ENCODE measurements at places on chromosomes 1 and 21.

DNA sequence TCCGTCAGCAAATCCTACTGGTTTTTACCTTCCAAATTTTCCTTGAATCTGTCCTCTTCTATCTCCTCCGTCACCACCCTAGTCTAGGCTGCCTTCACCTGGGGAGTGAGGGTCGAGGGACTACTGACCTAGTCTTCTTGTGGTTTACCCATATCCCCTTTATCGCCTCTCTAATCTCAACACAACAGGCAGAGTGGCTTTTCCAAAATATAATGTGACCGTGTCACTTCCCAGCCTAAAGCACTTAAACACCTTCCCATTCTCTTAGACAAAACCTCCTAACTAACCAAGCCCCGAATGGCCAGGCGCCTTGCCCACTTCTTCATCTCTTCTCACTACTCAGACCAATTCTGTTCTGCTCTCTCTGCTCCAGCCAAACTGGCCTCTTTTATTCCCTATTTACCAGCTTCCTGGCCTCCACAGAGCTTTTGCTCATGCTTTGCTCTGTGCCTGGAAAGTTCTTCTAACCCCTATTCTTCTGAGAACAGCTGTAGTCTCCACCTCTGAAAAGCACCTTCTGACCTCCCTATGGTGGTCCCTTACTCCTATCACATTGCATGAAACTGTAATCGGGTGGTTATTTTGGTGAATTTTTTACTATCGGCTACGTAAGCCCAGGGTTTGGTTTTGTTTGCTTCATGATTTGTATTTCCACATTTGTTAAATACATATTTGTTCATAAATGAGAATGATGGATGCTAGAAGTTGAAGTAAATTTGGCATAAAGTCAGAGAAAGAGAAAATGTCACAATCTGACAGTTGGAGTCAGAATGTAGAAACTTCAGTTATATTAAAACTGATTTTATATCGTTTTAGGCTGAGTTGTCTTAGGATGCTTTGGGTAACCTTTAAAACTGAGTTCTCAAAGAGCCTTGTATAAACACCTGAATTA lies 1.2 kb upstream of the NBPF1 start:
- DNase-seq, result no peak

GRCh38 chr1:79204779-79205479 lies 198.4 kb upstream of the ADGRL4 start:
- DNase-seq, result no peak

GRCh38 chr21:29033871-29034270 lies 9.4 kb downstream of the USP16 start:
- no peak for DNase-seq

DNA sequence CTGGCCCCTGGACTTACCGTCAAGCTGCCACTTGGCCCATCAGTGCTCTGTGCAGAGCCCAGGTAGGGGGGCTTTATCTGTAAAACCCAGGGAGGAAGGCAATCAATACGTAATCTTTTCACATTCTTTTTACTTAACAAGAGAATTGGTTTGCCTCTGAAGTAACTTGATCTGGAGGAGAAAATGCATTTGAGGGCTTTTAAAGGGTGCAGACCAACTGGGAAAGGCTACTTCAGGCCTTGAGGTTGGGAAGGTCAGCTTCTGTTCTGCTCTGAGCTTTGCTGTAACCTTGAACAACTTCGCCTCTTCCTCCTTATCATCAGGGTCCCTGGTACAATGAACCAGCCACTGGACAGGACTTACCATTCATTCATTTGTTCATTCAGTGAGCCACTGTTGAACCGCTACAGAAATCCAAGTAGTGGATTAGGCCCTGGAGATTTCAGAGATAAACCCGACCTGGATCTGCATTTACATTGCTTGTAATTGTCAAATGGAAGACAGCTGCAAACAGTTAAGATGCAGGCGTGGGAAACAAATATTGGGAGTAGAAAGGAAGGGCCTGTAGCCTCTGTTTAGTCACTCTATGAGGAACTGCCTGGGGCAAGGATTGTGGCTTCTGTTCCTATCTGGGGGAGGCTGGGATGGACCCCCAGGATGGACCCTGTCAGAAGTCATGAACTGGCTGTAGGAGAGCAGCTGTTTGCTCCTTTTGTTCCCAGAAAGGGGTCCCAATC lies 90.9 kb downstream of the MAN1C1 start:
- peak; percentile 39 for DNase-seq

DNA sequence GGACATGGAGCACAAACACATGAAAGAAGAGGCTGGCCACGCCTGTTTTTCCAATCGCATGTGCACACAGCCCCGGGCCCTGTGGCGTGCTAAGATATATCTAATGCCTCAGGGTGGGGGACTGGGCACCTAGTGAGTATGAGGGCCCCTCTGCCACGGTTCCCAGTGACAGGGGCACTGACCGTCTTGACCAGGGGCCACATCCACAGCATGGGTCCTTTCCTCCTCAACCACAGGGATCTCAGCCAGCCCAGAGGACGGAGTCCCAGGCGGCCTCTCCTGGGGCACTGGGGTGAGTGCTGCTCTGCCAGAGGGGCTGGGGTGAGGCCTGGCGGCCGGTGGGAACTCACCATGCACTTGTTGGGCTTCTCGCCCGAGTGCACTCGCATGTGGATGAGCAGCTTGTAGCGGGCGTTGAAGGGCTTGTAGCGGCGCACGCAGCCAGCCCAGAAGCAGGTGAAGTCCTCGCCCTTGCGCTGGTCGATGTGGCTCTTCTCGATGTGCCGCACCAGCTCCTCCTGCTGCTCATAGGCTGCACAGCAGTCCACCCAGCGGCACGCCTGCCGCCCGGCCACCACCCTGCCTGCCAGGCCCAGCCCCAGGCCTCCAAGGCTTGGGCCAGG lies 134.7 kb downstream of the DMRTB1 start:
- DNase-seq, result no peak

DNA sequence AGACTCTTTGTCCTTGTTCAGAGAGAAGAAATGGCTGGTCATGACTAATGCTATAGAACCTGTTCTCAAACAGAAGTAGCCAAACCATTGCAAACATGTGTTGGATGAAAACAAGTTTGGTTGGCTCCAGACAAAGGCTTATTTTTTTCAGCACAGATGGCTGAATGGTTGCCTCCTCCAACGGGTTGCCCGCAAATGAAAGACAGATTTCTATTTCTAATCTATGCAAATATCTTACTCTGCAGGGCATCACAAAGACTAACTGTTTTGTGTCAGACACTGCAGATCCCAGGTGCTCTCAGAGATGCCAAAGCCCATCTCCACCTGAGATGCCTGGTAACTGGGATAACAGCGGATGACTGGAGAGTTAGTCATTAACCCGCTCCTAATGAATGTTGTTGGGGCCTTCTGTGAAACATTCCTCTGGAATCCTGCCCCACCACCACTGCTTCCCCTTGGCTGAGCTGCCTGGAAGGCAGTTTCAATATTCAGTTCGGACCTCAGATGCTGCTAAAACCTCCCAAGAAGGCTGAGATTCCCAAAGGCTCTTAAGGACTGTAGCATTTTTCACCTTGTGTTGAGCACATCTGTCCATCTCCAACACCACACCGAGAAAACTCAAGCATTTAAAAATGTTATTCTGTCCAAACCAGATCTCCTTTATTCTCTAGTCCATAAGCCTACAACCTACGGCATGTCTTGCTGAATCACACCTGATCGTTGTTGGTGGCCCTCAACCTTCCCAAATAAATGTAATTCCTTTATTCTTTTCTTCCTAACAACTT lies 104.4 kb downstream of the PTPN14 start:
- DNase-seq, result peak; percentile 98

- DNase-seq, result no peak
Measured at GRCh38 chr1:65224681-65225091, 76.7 kb downstream of the AK4 start.

DNA sequence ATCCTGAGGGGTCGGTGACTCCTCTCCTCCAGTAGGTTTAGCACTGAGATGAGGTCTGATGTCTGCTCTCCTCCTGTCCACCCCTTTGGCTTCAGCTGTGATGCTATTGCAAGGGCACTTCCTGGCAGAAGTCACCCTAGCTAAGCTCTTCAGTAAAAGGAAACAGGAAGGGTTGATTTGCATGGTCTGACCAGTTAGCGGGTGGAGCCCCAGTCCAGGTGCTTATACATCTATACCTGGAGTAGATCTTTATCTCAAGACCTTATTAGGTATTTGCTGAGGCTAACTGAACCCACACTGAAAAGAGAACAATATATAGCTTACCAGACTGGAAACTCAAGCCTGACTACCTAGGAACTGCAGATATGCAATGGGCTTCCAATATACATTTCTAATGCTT lies 28.9 kb upstream of the NFASC start:
- DNase-seq, result no peak

- peak; percentile 68 for DNase-seq
Measured at GRCh38 chr1:181062836-181063428, 25.6 kb upstream of the IER5 start.

DNA sequence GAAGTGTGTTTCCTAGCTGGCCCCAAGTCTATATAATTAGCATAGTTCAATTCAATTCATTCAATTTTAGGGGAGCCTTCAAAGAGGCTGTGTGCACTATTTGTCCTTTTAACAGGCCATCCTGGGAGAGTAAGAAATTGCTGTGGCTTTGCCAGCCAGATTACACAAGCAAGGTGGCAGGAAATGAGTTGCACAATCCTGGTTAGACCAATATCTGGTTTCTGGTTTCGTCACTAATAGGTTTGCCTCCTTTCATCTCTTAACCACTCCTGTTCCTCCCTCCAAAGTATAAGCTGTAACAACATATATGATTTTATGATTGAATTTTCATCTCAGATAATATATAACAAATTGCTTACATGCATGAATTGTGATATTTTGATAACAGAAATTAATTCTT lies 84.1 kb upstream of the NEGR1 start:
- peak; percentile 24 for DNase-seq

- DNase-seq, result no peak
Measured at GRCh38 chr1:52769346-52770033, 43.2 kb downstream of the ZYG11B start.

- DNase-seq, result no peak
Measured at GRCh38 chr1:76547916-76548315, 319.4 kb upstream of the ST6GALNAC5 start.

DNA sequence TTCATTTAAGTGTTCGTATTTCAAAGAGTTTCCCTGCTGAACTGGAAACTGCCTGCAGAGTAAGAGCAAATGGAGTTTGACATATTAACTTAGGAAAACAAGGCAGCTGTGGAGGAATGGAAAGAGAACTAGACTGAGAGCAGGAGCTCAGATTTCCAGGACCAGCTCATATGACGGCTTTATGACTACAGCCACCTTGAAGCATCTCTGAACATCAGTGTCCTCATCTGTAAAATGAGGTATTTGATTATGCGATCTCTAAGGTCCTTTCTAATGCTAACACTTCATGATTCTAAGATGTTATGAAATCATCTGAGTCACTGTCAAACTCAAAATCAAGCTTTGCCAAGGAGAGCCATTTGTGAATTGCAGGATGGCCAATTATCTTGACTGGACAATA lies 112.3 kb downstream of the PRRX1 start:
- DNase-seq, result no peak

DNA sequence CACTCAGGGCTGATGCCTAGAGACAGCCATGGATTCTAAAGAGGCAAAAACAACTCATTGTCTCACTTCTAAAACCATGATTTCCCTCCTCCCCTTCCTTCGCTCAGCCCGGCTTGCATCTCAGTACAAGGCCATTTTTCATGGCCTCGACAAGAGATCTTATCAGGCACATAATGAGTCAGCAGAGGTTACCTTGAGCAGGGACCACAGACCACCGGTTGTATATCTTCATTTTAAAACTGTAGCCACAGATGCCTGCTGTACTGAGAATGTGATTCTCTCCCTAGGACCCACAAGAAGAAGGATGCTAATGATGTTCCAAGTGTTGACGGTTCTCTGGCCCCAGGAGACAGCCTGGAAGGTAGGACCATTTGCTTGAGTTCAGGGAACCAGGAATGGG lies 331.9 kb downstream of the AJAP1 start:
- DNase-seq, result no peak

DNA sequence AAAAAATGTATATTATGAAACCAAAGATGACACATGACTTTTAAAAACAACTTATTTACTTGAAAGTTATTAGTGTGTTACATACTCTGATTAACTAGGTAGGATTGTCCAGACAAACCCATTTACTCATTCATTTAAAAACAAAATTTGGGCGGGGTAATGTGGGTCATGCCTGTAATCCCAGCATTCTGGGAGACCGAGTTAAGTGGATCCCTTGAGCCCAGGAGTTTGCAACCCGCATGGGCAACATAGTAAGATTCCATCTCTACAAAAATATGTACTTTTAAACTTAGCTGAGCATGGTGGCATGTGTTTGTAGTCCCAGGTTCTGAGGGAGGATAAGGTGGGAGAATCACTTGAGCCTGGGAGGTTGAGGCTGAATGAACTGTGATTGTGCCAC lies 1414.7 kb downstream of the PLA2G4A start:
- no peak for DNase-seq

DNA sequence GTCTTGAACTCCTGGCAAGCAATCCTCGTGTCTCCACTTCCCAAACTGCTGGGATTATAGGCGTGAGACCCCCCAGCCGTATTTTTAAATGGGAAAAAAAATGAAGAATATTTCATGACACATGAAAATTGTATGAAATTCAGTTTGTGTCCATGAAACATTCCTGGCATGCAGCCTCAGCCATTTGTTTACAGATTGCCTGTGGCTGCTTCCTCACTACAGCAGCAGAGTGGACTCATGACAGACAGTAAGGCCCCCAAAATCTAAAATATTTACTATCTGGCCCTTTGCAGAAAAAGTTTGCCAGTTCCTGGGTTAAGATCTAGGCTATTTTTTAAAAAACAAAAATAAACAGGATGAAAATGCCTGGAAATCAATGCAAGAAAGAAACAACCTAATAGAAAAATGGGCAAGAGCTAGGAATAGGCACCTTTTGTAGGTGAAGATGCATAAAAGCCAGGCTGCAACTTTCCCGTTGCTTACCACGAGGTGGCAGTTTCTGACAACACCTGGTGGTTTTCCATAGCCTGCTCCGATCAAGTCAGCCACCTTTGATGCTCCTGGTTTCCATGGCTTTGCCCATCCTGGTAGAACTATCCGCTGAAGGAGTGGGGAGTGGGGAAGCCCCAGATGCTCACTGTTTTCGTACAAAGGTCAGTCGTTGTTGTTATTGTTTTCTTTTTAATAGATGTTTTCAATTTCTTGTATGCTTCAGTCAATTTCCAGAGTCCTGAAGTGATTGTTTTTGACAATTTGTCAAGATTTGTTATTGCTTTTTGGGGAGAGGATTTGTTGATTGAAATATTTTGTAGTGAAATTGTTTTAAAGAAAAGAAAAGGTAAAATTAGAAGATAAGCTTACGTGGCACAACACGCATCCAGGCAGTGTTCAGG lies 24.3 kb downstream of the UBE2Q1 start:
- peak; percentile 12 for DNase-seq

DNA sequence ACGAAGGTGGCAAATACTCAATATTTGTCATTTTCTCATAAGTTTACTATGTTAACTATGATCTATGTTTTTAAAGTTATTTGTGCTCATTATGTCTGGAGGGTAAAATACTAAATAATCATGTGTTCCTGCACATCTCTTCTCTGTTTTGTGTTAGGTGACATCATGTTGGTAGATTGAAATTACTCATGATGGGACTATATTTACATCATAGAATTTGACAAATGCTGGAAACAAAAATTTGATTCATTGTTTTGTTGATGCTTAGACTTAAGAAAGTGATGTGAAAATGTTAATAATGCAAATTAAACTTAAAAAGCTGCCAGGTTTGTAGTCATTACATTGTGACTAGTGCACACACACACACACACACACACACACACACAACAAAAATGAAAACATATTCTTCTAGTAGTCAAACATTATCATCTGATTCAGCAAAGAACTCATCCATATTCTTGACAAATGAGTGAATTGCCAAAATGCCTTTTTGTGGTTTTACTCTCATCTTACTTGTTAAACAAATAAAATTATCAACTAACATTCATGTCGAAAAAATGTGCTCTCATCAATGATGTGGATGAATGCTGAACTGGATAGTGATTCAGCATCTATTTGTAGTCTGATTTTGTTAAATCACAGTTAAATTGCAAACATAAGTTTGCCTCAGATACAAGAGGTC lies 870.7 kb downstream of the BRINP3 start:
- peak; percentile 91 for DNase-seq
